ENCODE measurements at places on chromosomes 6 and 20. TPM values are rescaled to one million over a fixed set of nuclear protein-coding genes. Genes with fewer than 3 reads are reported as not detected.
A peak's percentile ranks its signal among the peaks of the same experiment; 100 is the strongest.

- no peak overlapping the region for H3K4me3 ChIP-seq
- no peaks in the 10 kb centered on the region for H3K36me3 ChIP-seq
- H3K27ac ChIP-seq, result no peak overlapping the region
Observed at GRCh38 chr6:71383901-71384489, 95.4 kb downstream of the OGFRL1 start.

HTR1B gene
- 4.2 TPM for total RNA-seq

DNA sequence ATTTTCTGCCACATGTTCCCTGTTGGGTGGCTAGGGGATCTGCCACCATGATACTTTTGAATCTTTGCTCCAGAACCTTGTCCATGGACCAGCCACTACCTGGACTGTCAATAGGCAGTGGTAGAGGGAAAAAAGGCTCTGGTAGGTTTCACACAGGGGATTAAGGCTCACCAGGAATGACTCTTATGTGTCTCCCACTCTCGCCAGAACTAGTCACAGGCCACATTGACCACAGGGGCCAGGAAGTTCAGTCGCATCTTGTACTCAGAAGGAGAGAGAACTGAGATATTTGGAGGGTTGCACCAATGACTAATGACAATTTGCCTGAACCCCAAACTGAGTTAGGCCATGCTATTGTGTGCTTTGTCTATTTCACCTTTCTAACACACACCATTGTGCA, 23.6 kb upstream of the APCDD1L start:
- H3K27me3 ChIP-seq, result peaks cover 2% of the 10 kb centered on the region
- peaks cover 3% of the 10 kb centered on the region for H3K4me1 ChIP-seq
- peaks cover 8% of the 10 kb centered on the region for H3K36me3 ChIP-seq

GRCh38 chr6:69232911-69233448, 563.8 kb downstream of the LMBRD1 start:
- H3K27ac ChIP-seq, result peak overlapping the region; percentile 72
- peak overlapping the region; percentile 91 for H3K4me3 ChIP-seq
- peak; percentile 76 for DNase-seq
- H3K36me3 ChIP-seq, result no peaks in the 10 kb centered on the region
- peaks cover 11% of the 10 kb centered on the region for H3K4me1 ChIP-seq
- no peaks in the 10 kb centered on the region for H3K27me3 ChIP-seq

DNA sequence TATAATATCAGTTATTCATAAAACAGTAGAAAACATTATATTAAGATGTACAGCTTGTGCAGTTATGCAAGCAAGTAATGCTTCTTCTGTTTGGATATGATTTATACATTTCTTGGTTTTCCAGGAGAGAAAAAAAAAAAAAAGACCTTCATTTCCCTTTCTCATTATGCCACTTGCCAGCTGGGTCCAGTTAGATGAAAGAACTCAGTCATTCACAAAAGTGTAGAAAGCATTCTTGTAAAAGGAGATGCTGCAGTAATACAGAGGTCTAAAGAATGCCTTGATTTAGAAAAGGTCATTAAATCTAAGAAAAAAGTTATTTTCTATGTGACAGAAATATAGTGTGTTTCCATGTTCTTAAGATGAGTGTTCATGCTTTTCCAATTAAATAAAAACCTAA, 7.4 kb downstream of the PDE7B start:
- no peak for DNase-seq
- no peak overlapping the region for H3K4me3 ChIP-seq
- H3K27me3 ChIP-seq, result no peaks in the 10 kb centered on the region
- H3K27ac ChIP-seq, result no peak overlapping the region
- no peaks in the 10 kb centered on the region for H3K36me3 ChIP-seq

GRCh38 chr20:15834857-15835256, 738.4 kb downstream of the KIF16B start:
- H3K27me3 ChIP-seq, result no peaks in the 10 kb centered on the region
- peaks cover 29% of the 10 kb centered on the region for H3K4me1 ChIP-seq
- DNase-seq, result no peak
- H3K36me3 ChIP-seq, result no peaks in the 10 kb centered on the region
- no peak overlapping the region for H3K27ac ChIP-seq

ADGRF5 gene
- total RNA-seq, result 0.37 TPM

SNX9 gene
- total RNA-seq, result 45.7 TPM

DNA sequence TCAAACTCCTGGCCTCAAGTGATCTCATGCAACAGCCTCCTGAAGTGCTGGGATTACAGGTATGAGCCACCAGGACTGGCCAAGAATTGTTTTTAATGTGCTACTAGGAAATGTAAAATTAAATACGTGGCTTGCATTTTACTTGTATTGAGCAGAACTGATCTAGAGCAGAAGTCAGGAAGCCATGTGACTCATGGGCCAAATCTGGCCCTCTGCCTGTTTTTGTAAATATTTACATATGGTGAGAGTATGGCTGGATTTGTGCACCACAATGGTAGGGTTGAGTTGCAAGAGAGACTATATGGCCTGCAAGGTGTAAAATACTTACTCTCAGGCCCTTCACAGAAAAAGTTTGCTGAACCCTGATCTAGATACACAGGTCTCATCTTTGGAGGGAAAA, 75.8 kb downstream of the LAMP5 start:
- H3K36me3 ChIP-seq, result no peaks in the 10 kb centered on the region
- DNase-seq, result no peak
- H3K27me3 ChIP-seq, result no peaks in the 10 kb centered on the region

DNA sequence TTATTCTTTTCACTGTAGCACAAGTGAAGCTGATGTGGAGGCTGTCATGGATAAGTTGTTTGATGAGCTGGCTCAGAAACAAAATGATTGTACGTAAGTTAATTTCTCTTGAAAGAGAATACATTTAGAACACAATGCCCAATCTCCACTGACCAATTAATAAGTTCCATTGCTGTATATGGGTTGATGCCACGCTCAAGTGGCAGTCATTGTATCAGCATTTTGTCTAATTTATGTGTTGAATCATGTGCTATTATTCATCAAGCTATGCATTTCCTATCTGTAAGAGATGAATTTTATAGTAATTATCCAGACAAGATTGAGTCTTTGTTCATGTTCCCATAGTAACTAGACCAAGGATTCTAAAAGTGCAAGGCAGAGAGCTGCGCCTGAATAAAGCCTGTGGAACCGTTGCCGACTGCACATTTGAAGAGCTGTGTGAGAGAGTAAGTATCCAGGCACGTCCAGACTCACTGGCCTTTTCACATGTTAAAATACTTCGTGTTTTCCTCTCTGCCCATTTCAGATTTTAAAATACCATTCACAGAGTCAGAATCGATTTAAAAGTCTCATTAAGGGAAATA, 83.8 kb upstream of the FOXO3 start:
- no peaks in the 10 kb centered on the region for H3K4me1 ChIP-seq
- H3K27ac ChIP-seq, result no peak overlapping the region
- DNase-seq, result no peak
- H3K4me3 ChIP-seq, result no peak overlapping the region
- H3K27me3 ChIP-seq, result no peaks in the 10 kb centered on the region
- H3K36me3 ChIP-seq, result no peaks in the 10 kb centered on the region

ABHD16B gene
- not detected for total RNA-seq

All from glutamatergic neuron (in vitro differentiated cells).